ENCODE measurements at places on chromosomes 7 and 10. TPM values are rescaled to one million over a fixed set of nuclear protein-coding genes. Genes with fewer than 3 reads are reported as not detected.
A peak's percentile ranks its signal among the peaks of the same experiment; 100 is the strongest.

Gene TLL2
- 0.46 TPM for polyA plus RNA-seq

Gene INSYN2A
- 0.68 TPM for polyA plus RNA-seq

Gene GNGT1
- not detected for polyA plus RNA-seq

Gene CCDC3
- polyA plus RNA-seq: 8.7 TPM

Gene CARD11
- polyA plus RNA-seq: 0.67 TPM

Gene TMEM184A
- 37.4 TPM for polyA plus RNA-seq

Gene COX19
- polyA plus RNA-seq: 8.9 TPM

Gene BMPER
- 1.2 TPM for polyA plus RNA-seq

Gene SLC29A4
- 1.1 TPM for polyA plus RNA-seq

Gene ZNF438
- polyA plus RNA-seq: 6.4 TPM

Gene SPOCK2
- 4.3 TPM for polyA plus RNA-seq

Gene ANKRD2
- 8.6 TPM for polyA plus RNA-seq

DNA sequence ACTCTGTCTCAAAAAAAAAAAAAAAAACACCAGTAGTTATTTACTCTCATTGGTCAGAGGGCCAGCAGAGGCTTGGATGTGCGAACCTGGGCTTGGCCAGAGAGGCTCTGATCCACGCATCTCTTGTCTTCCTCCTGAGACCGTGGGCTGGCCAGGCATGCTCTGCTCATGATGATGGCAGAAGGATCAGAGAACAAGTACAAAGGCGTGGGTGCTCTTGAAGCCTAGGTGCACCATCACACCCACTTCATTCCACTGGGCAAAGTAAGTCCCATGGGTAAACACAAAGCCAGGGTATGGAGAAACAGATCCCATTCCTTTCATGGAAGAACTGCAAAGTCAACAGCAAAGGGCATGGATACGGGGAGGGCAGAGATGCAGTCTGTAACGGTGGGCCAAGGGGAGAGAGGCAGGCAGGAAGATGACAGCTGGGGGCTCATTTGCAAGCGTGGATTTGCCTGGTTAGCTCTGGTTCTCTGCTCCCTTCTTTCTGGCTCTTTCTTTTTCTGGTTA is 128.2 kb upstream of the SDK1 start:
- no peaks in the 10 kb centered on the region for H3K27me3 ChIP-seq
- H3K4me3 ChIP-seq: no peak overlapping the region
- H3K27ac ChIP-seq: no peak overlapping the region
- H3K36me3 ChIP-seq: no peaks in the 10 kb centered on the region

GRCh38 chr7:141220263-141220880 is 146.5 kb downstream of the TMEM178B start:
- H3K27me3 ChIP-seq: no peaks in the 10 kb centered on the region
- DNase-seq: no peak
- no peaks in the 10 kb centered on the region for H3K36me3 ChIP-seq

DNA sequence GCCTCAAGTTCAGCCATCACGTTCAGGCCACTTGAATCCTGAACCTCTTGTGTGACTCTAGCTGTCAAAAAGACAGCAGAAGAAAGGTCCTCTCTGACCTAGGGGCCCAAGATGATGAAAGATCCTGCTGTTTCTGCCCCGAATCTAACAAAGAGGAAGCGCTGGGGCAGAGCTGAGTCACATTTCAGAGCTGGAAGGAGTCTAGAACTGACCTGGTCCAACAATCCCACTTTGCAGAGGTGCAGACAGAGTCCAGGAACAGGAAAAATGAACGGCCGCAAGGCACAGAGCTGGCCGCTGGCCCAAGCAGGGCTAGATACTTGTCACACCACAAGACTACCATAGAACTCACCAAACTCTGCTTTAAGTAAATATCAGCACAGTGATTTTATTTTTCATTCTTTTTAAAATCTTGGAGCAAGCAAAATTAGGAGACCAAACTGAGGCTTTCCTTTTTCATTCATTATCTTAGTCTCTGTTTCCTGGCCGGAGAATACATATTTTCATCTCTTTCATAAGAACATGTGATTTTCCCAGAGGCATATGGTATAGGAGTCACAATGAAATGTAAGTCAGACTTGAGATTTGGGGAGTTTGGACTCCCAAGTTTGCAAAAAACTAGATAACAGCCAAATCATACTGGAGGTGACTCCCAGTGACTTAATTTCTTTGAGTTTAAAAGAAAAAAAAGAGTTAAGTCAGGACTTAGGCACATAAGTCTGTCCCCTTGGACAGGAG is 52.8 kb downstream of the CHST15 start:
- H3K4me1 ChIP-seq: no peaks in the 10 kb centered on the region
- H3K27me3 ChIP-seq: no peaks in the 10 kb centered on the region
- no peak overlapping the region for H3K4me3 ChIP-seq

- no peak overlapping the region for H3K4me3 ChIP-seq
- no peak for DNase-seq
- H3K27ac ChIP-seq: no peak overlapping the region
- no peaks in the 10 kb centered on the region for H3K27me3 ChIP-seq
- no peaks in the 10 kb centered on the region for H3K4me1 ChIP-seq
These were observed 23.9 kb downstream of the SLC25A40 start for GRCh38 chr7:87852306-87852705.

GRCh38 chr10:47049056-47049851 is 138.0 kb downstream of the PTPN20 start:
- no peaks in the 10 kb centered on the region for H3K4me1 ChIP-seq
- H3K4me3 ChIP-seq: no peak overlapping the region
- H3K36me3 ChIP-seq: no peaks in the 10 kb centered on the region
- no peaks in the 10 kb centered on the region for H3K27me3 ChIP-seq

DNA sequence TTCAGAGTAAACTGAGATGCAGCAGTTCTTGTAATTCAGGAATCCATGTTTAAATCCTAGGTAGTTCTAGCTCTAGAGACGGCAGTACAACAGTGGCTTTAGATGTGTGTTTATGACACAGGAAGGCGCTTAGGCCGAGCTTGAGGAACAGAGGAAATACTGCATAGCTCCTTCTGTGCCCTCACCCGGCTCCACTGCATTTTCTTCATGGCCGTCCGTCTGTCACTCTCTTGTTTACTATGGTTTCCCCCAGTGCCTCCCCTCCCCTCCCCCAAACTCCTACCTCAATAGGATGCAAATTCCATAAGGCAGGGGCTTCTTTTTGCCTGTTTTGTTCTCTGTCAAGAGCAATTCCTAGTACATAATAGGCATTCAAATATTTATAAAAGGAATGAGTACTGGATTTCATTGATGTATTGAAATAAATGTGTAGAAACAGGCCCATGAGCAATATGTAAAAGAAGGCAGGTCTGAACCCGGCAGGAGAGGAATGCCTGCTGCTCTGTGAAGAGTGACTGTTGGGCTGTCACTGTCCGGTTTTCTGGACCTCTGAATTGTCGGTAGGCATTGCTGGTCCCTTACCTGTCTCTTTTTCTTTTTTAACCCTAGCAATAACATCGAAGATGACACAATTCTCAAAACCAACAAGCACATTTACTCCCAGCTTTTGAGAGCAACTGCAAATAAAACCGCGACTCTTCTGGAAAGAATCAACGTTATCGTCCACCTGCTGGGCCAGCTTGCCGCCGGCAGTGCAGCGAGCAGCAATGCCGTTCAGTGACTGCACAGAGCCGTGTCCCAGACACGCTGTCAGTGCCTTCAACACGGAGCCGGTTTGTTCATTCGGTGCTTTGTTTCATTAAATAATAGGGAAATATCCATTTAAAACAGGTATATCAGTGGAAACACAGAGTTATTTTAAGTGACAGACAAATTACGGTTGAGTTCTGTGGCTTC is 12.7 kb downstream of the MMP21 start:
- H3K4me1 ChIP-seq: no peaks in the 10 kb centered on the region
- no peak overlapping the region for H3K4me3 ChIP-seq
- no peak overlapping the region for H3K27ac ChIP-seq
- H3K27me3 ChIP-seq: no peaks in the 10 kb centered on the region
- DNase-seq: no peak
- H3K36me3 ChIP-seq: peaks cover 33% of the 10 kb centered on the region

GRCh38 chr10:68981074-68981473 is 7.5 kb upstream of the KIFBP start:
- H3K4me1 ChIP-seq: no peaks in the 10 kb centered on the region
- H3K4me3 ChIP-seq: no peak overlapping the region
- H3K36me3 ChIP-seq: peaks cover 15% of the 10 kb centered on the region
- no peaks in the 10 kb centered on the region for H3K27me3 ChIP-seq

- no peaks in the 10 kb centered on the region for H3K4me1 ChIP-seq
- no peaks in the 10 kb centered on the region for H3K27me3 ChIP-seq
- no peak overlapping the region for H3K27ac ChIP-seq
- no peak for DNase-seq
- no peak overlapping the region for H3K4me3 ChIP-seq
These were observed 182.8 kb upstream of the CDC14C start for GRCh38 chr7:48741545-48741944.

DNA sequence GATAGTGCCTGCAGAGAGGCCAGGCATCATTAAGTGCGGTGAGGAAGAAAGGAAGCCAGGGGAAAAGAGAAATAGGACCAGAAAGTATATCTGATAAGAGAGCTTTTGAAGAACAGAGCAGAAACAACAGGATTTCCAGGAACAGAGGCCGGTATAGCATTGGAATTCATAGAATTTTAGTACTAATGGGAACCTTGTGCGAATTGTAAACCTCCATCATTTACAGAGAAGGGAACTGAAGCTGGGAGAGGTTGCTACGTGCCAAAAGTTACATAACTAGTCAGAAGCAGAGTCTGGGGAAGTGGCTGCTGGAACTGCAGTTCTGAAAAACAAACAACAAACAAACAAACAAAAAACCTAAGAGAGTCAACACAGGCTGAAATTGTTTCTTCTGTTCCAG is 5.4 kb upstream of the ZMYND11 start:
- H3K36me3 ChIP-seq: no peaks in the 10 kb centered on the region
- H3K27ac ChIP-seq: no peak overlapping the region
- H3K4me1 ChIP-seq: no peaks in the 10 kb centered on the region
- no peak overlapping the region for H3K4me3 ChIP-seq
- DNase-seq: no peak

DNA sequence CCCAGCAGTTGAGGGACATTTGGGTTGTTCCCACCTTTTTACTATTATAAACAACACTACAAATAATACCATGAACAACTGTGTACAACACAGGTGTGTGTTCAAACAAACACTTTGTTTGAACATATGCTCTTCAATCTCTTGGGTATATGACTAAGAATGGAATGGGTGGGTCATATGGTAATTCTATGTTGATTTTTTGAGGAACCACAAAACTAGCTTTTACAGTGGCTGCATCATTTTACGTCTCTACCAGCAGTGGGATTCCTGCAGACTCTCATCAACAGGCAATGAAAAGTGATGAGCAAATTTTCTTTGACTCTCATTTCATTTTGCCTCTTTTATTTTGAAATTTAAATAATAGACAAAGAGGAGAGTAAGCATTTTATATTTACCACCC is 116.9 kb upstream of the KLF14 start:
- DNase-seq: no peak
- no peaks in the 10 kb centered on the region for H3K36me3 ChIP-seq
- no peak overlapping the region for H3K4me3 ChIP-seq
- no peak overlapping the region for H3K27ac ChIP-seq
- no peaks in the 10 kb centered on the region for H3K27me3 ChIP-seq
- no peaks in the 10 kb centered on the region for H3K4me1 ChIP-seq

- H3K4me1 ChIP-seq: peaks cover 8% of the 10 kb centered on the region
- no peak overlapping the region for H3K27ac ChIP-seq
- DNase-seq: peak; percentile 90
These were observed 22.3 kb downstream of the BZW2 start for GRCh38 chr7:16668049-16668858.

DNA sequence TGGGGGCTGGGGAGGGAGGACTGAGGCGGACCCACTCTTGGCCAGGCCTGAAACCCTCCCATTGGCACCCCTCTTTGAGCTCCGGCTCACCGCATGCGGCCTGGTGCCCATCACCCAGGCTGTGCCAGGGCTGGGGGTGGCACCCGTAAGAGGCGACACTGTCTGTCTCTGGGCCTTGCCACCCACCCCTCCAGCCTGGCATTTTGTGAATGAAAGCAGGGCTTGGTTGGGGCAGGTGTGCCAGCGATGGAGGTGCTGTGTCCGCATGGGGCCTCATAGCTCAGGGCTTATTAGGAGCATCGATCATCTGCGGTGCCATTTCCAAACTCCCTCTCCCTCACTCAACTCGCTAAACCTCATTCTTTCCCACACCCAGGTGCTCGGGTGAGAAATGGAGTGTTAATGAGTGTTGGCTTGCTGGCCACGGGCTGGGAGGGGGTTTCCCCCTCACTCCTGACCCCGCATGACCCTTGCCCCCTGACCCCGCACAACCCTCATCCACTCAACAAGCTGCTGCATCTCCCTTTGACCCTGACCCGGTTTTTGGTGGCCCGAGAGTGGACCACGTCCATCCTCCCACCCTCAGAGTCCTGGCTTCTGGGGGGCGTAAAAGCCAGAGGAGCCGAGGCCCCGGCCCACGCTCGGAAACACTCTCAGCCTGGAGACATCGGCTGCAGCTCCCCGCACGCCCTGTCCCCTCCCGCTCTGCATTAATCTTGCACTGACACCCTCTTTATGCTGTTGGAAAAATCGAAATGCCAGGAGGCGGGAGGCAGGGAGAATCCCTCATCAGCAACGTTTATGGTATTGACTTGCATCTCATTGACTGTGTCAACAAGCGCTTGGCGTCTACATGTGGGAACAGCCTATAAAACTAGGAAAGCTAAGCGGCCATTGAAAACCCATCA is 161.2 kb downstream of the DNAJB6 start:
- H3K36me3 ChIP-seq: no peaks in the 10 kb centered on the region
- H3K27me3 ChIP-seq: no peaks in the 10 kb centered on the region
- H3K27ac ChIP-seq: no peak overlapping the region
- DNase-seq: no peak

DNA sequence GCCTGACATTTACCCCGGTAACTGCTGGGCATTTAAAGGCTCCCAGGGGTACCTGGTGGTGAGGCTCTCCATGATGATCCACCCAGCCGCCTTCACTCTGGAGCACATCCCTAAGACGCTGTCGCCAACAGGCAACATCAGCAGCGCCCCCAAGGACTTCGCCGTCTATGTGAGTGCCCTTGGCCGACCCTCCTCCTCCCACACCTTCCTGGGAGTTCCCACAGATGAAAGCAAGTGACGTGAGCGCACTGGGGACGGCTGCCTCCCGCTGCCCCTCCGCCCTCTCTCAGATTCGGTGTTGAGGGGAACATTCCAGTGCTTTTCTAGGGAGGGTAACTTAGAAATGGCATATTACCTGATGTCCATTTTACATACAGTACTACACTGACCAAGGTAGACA is 7.0 kb upstream of the GET4 start:
- peaks cover 4% of the 10 kb centered on the region for H3K4me1 ChIP-seq
- no peak overlapping the region for H3K27ac ChIP-seq

DNA sequence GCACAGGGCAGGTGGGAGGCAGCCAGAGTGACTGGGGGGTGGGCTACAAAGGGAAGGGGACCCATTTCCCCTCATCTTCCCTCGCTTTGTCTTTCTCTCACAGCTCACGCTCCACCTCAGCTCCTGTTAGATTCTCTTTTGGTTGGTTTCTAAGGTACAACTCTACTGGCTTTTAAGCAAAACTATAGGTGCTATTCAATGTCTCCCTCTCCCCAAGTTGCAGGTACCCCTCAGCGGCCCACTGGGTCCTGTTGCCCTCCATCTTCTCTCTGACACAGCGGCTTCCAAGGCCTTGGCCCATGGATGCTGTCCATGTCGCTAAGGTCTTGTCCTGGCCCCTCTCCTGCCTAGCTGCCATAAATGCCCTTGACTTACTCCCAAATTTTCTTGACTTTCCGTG is 168.4 kb downstream of the COBL start:
- DNase-seq: no peak
- no peak overlapping the region for H3K4me3 ChIP-seq
- H3K36me3 ChIP-seq: no peaks in the 10 kb centered on the region
- H3K27ac ChIP-seq: no peak overlapping the region
- no peaks in the 10 kb centered on the region for H3K4me1 ChIP-seq

- no peaks in the 10 kb centered on the region for H3K4me1 ChIP-seq
- H3K36me3 ChIP-seq: no peaks in the 10 kb centered on the region
- no peaks in the 10 kb centered on the region for H3K27me3 ChIP-seq
- H3K27ac ChIP-seq: no peak overlapping the region
- H3K4me3 ChIP-seq: no peak overlapping the region
These were observed 59.1 kb downstream of the STK32C start for GRCh38 chr10:132248455-132249225.

Data from small intestine (tissue), 16 donors.